ENCODE measurements at places on chromosomes 2 and 18. TPM values are rescaled to one million over a fixed set of nuclear protein-coding genes. Genes with fewer than 3 reads are reported as not detected.

Gene ABCG8
- not detected for total RNA-seq

DNA sequence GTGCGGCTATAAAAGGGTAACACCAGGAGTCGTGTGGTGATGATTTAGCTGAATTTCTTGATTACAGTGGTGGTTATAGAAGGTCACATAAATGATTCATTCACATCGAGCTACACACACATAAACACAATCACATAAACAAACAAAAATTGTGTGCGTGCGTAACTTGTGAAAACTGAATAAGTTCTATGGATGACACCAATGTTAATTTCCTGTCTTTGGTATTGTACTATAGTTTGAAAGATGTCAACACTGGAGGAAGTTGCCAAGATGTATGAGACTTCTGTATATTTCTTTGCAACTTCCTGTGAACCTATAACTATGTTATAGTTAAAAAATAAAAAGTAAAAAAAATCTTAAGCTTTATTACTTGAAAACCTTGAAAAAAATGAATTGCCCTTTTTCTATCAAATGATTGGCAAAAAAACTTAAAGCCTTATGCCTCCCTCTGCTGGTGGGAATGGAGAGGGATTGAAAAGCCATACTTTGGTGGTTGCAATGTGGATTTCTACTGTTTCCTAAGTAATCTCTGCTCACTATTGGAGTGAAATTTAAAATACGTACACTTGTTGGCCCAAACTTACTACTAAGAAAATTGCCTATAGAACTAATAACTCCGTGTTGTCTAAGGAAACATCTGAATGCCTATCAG, 227.7 kb downstream of the RPIA start:
- no peak for DNase-seq

DNA sequence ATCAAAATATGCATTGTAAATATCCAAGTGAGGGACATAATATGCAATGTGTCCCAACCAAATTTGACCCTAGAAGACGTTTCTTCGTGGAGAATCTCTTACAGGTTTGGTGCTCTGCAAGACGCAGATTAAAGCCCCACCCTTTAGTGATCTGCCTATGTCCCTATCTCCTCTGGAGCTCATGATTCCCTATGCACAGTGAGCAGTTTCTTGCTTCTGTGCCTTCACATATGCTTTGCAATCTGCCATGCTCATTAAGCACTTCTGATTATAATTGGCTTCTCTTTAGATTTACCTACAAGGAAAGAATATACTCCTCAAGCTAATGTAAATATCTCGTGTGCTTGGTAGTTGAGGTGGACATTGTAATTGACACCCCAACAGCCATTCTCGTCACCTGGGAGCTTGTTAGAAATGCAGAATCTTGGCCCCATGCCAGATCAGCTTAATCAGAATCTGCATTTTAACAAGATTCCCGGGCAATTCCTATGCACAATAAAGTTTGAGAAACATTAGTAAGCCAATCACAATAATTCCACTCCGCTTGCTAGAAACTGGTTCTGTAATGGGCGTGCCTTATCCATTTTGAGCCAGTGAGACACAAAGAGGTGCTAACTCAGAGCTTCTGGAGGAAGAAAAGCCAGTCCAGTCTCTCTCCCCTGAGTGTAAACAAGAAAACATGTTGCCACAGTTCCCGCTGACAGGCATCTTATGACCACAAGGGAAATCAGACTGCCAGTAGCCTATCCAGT, 2.8 kb upstream of the PUM2 start:
- no peak for DNase-seq

- no peak for DNase-seq
Observed at GRCh38 chr18:61822879-61823278, 69.9 kb downstream of the RNF152 start.
